ENCODE measurements at places on chromosomes 2 and 18. TPM values are rescaled to one million over a fixed set of nuclear protein-coding genes. Genes with fewer than 3 reads are reported as not detected.

GRCh38 chr2:196925768-196926561, 542 bp downstream of the PGAP1 start:
- DNase-seq: peak; percentile 62

DNA sequence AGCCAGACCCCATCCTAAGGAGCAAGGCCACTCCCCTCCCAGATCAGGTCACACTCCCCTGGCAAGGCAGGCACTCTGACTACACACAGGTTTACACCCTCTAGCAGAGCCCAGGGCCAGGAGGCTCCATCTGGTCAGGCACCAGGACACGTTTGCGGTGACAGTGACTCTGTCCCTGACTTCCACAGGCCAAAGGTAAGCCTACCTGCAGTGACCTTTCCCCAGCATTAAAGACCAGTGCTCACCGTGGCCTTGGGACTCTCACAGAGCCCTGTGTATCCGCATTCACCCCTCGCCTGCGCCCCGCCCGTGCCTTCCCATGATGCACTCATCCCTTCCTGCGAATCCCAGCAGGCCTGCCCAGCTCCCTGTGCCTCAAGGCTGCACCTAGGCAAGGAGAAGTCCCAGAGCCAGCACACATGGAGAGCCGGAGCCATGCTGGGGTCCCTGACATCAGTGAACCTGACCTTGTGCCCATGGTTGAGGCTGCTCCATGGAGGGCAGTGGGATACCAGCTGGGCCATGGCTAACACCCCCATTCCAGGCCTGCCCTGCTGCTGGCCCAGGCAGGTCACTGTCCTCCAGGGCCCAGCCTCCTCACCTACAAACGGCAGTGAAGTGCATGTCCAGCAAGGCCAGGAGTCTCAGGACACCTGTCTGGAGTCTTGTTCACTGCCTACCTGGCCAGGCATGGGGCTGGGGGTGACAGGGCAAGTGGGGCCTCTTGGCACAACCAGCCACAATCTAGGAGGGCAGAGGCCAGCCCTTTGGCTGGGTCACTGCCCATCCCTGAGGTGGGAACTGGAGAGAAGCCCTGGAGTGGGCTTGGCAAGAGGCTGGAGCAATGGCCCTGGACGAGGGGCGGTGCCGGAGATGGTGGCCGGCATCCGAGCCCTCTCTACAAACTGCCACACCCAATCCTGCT, 3.0 kb downstream of the NEURL3 start:
- DNase-seq: no peak

DNA sequence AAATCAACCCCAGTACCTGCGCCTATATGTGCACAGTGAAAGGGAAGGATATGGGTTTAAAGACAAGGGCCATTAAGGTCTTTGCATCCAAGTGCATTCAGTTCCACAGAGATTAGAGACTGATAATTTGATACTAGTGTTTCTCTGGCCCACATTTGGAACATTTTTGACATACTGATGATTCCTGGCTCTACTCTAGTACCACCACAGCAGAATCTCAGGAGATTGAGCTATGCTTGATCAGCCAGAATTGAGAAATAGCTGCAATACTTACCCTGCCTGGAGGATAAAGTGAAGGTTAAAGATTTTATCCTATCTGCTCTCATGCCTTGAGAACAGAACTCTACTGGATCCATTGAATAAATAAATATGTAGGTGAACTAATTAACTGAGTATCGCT, 1267.8 kb downstream of the SUCLG1 start:
- DNase-seq: no peak

DNA sequence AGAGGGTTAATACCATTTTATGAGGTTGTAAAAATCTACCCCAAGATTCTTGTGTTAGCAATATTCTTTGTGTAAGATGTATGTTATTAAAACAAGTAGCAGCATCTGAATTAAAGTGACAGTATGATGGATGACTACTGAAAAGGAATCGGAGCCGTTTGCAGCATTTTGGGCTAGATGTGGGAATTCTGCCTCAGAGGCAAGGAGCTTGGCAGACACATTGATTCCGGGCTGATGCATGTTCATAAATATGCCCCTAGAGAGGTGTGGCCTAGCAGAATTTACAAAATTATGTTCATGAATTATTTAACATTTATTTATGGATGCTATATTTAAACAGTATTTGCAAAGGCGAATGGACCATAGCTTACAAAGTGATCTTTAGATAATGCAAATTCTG, 389.0 kb upstream of the ETAA1 start:
- no peak for DNase-seq

The FBXO41 gene
- 0.87 TPM for total RNA-seq

Measured in Right ventricle myocardium inferior (tissue), 1 donor.